ENCODE measurements at places on chromosomes 5 and 9. TPM values are rescaled to one million over a fixed set of nuclear protein-coding genes. Genes with fewer than 3 reads are reported as not detected.

GRCh38 chr5:151317871-151318270 is 14.3 kb upstream of the SLC36A3 start:
- DNase-seq, result no peak

- no peak for DNase-seq
Measured at GRCh38 chr5:54764102-54765090, 221.0 kb downstream of the ESM1 start.

DNA sequence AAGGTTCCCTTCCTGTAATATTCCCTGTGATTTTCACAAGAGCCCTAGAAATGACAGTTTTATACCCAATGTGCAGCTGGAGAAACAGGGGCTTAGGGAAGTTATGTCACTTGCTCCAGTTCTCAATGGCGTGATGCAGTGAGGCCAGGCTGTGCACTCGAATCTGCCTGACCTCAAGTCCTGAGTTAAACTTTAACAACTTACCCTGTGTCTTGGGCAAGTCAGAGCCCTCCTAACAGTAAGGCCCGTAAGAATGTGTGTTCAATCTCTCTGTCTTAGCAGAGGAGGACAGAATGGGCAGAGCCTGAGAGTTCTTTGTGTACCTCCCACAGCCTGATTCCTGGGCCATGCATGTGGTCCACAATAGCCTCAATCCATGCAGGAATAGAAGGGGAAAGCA is 181.1 kb downstream of the TRIM32 start:
- no peak for DNase-seq

- no peak for DNase-seq
Measured at GRCh38 chr5:78835176-78835575, 149.9 kb downstream of the ARSB start.

DNA sequence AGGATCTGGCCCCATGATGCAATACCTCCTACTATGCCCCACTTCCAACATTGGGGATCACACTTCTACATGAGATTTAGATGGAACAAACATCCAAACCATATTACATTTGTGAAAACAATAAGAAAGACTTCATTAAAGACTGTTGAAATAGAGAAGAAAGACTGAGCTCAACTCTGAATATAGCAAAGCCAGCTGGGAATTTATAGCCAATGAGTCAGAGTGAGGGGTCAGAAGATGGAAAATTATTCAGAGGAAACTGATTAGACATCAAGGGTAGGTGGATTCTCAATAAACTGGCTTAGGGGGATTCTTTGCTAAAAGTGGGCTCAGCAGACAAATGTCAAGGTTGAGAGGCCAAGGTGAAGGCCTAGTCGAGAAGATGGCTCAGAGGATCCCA is 25.6 kb downstream of the BTF3 start:
- DNase-seq, result no peak

- no peak for DNase-seq
Measured at GRCh38 chr5:159402311-159402710, 72.0 kb upstream of the IL12B start.

DNA sequence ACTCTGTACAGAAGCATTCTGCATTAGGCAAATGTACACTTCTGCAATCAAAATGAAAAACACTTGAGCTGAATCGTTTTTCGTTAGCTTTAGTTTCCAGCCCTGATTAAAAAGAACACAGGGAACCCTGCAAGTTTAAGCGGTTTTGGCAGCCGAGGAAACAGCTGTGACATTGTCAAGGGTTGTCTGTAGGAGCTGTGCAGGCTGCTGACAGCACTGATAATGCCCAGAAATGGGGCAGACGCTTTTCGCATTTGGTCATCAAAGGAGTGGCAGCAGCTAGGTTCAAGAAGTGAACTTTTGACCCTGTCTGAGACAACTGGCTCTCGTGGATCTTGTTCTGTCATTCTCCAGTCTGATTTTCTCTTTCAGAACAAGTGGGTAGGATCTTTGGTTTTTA is 165.6 kb upstream of the CCDC152 start:
- DNase-seq, result no peak

GRCh38 chr5:135434591-135435466 is 12.3 kb downstream of the DCANP1 start:
- DNase-seq, result no peak

DNA sequence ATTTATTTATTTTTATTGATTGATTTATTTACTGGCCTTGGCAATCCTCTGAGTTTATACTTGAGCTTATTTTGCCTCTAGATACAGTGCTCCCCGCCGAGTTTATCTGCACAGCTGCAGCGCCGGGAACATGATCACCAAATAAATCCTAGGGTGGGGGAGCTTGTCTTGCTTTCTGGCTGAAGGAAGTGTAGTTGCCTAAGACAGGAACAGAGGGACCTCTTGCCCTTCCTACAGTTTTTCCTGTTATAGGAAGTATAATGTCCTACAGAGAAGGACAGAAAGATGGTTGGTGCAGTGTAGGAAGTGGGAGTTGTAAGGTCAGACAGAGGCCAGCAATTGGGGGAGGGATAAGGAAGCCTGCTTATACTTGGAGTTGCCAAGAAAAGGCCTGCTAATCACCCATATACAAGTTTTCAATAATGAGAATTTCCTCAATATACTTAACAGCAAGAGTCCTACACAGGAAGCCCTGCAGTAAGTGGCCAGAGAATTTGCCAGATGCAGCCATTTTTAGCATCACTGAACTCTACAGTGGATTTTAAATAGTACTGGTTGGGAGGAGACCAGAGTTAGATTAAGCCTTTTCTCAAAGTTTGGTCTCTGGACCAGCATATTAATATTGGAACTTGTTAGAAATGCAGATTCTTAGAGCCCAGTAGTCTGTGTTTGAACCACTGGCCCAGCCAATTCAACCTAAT is 7.7 kb downstream of the AOPEP start:
- DNase-seq, result peak; percentile 40

GRCh38 chr5:17256171-17256570 is 38.7 kb downstream of the BASP1 start:
- DNase-seq, result no peak

- no peak for DNase-seq
Measured at GRCh38 chr5:151923866-151924476, 680 bp downstream of the GLRA1 start.

DNA sequence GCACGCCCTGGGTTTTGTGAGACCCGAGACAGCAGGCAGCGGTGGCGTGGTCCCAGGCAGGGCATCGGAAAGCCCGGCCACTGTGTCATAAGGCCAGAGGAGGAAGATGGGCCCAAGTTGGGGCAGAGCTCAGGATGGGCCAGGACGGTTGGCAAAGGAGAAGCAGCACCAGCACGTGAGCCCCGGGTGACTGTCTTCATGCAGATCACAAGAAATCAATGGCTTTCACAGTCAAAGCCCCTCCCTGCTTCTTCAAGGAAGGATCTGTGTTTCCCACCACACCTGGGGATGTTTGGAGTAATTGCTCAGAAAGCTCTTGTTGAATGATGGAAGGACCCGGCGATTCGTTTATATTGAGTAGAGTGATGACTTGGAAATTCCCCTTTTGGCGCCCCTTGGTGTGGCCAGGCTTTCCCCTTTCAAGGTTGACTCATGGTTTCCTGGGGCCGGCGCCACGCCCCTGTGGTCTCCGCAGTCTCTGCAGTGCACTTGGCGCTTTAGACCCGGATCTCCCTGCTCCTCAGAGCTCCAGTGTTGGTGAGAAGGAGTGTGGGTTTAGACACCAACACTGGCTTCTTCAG is 52.1 kb downstream of the IL31RA start:
- peak; percentile 88 for DNase-seq

DNA sequence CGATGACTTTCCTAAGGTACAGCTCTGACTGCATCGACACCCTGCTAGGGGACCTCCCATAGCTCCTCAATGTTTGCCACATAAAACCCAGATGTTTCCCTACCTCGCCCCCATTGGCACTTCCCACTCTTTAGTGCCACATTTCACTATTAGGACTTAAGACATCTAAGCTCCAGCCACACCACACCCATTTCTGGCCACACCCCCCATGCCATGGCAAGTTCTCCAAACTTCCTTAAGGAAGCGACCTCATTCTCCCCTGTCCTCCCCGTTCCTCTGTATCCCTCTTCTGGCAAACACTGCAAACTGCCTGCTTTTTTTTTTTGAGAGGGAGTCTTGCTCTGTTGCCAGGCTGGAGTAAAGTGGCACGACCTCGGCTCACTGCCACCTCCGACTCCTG is 62.9 kb downstream of the USP20 start:
- no peak for DNase-seq

GRCh38 chr9:102845827-102846371 is 149.2 kb upstream of the CYLC2 start:
- DNase-seq, result no peak

DNA sequence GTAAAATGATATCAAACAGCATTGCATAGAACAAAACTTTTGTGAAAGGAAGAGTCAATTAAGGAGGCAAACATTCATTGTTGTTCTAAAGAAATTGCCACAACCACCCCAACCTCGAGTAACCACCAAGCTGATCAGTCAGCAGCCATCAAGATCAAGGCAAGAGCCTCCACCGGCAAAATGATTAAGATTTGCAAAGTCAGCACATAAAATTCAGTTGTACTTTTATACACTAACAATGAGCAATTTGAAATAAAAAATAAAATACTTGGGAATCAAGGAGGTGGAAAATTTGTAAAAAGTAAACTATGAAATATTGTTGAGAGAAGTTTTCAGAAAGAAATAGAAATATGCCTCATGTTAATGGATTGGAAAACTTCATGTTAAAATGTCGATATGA is 1118.5 kb downstream of the PTPRD start:
- no peak for DNase-seq

DNA sequence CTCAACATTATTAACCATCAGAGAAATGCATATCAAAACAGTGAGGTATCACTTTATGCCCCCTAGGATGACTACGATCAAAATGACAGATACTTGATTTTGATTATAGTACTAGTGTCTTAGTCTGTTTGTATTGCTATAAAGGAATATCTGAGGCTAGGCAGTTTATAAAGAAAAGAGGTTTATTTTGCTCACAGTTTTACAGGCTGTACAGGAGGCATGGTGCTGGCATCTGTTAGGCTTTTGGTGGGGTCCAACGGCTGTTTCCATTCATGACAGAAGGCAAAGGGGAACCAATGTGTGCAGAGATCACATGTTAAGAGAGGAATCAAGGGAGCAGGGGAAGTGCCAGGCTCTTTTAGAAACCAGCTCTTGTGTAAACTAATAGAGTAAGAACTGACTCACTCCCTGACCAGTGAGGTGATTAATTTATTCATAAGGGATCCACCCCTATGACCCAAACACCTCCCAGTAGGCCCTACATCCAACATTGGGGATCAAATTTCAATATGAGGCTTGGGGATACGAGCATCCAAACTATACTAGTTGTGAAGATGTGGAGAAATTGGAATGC is 16.0 kb upstream of the AFF4 start:
- DNase-seq, result no peak

GRCh38 chr9:137899551-137900360 is 22.2 kb downstream of the CACNA1B start:
- DNase-seq, result no peak

DNA sequence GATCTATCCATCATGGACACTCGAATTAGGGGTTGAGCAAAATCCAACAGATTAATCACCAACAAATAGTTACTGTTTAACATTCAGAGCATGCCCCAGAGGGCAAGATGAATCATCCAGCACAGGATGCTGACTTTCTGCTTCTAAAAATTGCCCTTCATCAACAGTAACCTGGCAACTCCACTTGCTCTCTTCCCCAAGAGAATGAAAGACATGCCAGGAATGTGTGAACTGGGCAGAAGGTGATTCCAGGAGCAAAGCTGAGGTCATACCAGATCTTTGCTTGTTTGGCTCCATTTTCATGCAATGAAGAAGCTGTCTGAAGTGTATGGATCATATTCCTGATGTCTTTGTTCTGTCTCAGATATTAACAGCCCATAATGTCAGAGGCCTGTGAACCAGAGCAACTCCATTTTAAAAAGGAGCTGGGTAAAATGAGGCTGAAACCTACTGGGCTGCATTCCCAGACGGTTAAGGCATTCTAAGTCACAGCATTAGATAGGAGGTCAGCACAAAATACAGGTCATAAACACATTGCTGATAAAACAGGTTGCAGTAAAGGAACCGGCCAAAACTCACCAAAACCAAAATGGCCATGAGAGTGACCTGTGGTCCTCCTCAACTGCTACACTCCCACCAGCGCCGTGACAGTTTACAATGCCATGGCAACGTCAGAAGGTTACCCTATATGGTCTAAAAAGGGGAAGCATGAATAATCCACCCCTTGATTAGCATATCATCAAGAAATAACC is 2.5 kb upstream of the ZNF367 start:
- peak; percentile 96 for DNase-seq

DNA sequence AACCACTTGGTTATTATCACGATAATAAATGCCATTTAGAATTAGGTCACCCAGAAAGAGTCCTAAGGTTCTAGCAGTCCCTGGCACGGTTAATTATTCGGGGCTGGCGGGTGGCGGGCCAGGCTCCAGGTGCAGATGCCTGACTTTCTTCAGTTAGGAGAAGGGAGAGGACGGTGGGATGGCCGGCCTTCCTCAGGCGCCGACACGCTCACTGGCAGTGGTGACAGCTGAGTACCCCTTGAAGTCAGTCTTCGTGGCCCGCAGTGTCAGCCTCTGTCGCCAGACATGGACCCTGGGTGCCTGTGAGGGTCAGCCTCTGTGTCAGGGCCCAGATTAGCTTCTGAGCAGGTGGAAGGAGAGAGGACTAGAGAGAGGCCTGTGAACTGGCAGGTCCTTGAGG is 21.1 kb upstream of the EXOC3 start:
- no peak for DNase-seq

GRCh38 chr5:111556501-111556900 is 44.2 kb upstream of the STARD4 start:
- DNase-seq, result no peak

DNA sequence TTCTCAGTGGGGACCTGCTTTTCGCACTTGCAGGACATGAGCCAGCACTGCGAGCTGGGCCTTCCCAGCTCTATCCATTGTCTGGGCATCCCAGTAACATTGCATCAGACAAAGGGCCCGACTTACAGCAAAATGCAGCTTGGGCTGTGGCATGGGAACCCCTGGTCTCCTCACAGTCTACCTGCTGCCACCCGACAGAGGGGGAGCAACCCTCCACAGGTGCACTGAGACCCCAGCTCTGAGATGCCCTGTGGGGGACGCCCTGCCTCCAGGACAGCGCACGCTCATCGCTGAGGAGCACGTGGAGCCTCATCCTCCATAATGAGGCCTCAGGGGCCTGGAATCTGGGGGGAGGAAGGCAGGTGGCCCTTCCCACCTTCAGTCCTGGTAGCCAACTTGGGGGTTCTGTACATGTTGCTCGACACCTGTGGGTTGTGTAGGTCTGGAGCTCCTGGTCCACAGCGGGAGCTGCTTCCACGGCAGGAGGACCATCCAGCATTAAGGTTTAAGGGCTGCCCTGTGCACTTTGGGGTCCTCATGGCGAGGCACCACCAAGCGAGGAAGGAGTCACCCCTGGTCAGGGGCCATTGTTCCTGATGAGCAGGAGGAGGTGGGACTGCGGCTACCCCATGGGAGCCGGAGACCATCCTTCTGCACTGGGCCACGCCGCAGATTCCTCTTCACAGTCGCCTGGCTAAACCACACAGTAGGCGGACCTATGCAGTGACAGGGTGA is 376.5 kb upstream of the IRX1 start:
- DNase-seq, result no peak

GRCh38 chr9:125409637-125410521 is 148.3 kb downstream of the GAPVD1 start:
- peak; percentile 75 for DNase-seq

GRCh38 chr5:85132269-85132668 is 747.6 kb upstream of the EDIL3 start:
- no peak for DNase-seq

- DNase-seq, result no peak
Measured at GRCh38 chr5:172008689-172009141, 2.3 kb upstream of the FBXW11 start.

Gene CDH9
- not detected for total RNA-seq

Gene PDE6A
- not detected for total RNA-seq

Gene RNF224
- not detected for total RNA-seq

Gene FOXD4L3
- total RNA-seq, result not detected

Gene FOXD4
- 0.20 TPM for total RNA-seq
